ENCODE measurements at places on chromosomes 7 and 10.

GRCh38 chr7:139758388-139758787 is 19.4 kb downstream of the HIPK2 start:
- DNase-seq: no peak

DNA sequence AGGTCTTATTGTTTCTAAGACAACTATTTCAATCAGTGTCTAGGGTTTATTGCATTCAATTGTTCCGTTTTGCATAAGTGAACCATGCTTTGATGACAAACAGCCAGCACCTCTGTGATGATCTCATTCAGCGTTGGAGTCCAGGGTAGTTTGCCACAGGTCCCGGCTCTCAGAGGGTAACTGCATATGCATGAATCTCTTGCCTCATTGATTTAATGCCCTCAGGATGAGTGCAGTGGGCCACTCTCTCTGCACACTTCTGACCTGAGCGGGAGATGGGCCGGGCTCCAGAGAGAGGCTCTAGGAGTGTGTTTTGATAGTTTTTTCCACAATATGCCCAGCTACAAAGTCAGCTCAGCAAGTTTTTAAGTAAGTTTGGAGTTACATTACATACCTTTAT is 83.9 kb downstream of the HECW1 start:
- DNase-seq: no peak

GRCh38 chr7:24715661-24716479 is 41.4 kb downstream of the GSDME start:
- DNase-seq: no peak

DNA sequence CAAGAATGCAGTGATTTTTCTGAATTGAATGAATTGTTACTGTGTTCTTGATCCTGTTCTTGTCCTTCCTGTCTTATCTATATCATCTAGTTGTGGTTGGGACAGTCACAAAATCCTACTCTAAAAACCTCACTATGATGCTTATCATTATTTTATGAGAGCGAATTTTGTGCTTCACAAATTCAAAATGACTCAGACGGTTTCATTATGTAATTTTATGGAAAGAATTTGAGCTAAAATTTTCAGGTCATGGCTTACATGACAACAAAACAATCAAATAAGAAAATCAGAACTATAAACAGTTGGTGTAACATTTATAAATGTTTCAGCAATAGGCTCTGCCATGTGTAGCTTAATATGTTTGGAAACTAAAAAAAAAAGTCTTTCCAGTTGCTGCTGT is 6.9 kb downstream of the PRKAR2B start:
- no peak for DNase-seq

GRCh38 chr10:71547312-71547711 is 150.6 kb downstream of the CDH23 start:
- DNase-seq: no peak

GRCh38 chr10:30724296-30724695 is 94.7 kb upstream of the LYZL2 start:
- no peak for DNase-seq

- DNase-seq: no peak
Observed at GRCh38 chr7:28423112-28423511, 10.8 kb downstream of the CREB5 start.

- no peak for DNase-seq
Observed at GRCh38 chr10:92387289-92387940, 96.4 kb downstream of the MARCHF5 start.

DNA sequence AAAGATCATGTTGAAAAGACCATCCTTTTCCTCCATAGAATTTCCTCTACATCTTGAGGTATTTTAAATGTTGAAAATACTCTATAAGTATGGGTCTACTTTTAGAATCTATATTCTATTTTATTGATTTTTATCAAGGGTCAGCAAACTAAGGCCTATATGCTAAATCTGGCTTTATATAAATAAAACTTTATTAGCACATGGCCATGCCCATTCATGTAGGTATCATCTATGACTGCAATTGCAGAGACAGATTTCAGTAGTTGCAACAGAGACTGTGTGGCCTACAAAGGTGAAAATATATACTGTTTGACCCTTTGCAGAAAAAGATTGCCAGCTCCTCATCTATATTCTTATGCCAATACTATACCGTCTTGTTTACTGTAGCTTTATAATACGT is 72.7 kb downstream of the TAX1BP1 start:
- no peak for DNase-seq

DNA sequence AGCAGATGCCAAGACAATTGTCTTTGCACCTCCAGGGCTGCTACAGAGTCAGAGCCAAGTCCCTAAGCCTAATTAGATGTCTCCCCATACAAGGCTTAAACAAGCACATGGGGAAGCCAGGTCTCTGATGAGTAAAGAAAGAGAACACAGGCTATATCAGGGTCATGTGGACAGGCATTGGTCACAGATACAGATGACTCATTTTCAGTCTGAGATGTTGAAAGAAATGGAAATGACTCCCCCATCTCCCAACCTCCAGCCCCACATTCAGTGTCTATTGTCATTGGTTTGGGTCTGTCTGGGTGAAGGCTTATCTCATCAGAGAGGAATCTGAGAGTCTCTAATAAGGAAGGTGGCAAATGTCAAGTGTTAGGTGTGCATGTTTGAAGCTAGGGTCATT is 290.1 kb upstream of the KIAA1217 start:
- no peak for DNase-seq

DNA sequence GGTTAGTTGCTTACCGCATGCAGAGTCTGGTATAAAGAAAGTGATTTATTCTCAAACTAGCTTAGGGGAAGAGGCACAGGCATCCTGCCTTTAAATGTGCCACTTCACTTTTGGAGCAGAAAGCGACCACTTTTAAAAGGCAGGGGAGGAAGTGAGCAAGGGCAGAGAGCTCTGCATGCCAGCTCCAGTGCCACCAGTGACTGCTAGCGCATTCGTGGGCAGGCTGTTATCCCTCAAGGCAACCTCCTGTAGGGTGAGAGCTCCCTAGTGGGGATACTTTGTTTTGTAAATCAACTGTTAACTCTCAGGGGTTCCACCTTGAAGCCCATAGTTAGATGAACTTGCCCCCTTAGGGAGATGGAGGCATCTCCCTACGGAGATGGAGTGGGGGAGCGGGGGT is 29.4 kb upstream of the GRB10 start:
- DNase-seq: no peak

GRCh38 chr10:86207226-86207625 is 159.4 kb downstream of the GRID1 start:
- no peak for DNase-seq

DNA sequence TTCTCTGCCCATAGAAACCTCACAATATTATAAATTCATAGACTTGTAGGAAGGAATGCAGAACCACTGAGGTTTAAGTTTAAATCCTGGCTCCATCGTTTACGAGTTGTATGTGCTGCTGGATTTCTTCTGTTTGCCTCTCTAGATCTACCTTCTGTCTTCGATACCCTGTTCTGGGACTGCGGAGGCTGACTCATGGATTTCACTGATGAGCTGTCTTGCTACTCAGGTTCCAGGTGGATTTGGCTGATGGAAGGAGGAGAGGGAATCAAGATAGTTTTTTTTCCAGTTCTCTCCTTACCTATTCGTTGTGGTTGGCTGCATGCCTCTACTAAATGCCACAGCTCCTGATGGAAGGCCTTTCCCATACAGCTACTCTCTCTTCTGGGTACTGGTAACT is 375.8 kb downstream of the REEP3 start:
- no peak for DNase-seq

- DNase-seq: no peak
Observed at GRCh38 chr7:98771519-98771918, 98.3 kb downstream of the TMEM130 start.

DNA sequence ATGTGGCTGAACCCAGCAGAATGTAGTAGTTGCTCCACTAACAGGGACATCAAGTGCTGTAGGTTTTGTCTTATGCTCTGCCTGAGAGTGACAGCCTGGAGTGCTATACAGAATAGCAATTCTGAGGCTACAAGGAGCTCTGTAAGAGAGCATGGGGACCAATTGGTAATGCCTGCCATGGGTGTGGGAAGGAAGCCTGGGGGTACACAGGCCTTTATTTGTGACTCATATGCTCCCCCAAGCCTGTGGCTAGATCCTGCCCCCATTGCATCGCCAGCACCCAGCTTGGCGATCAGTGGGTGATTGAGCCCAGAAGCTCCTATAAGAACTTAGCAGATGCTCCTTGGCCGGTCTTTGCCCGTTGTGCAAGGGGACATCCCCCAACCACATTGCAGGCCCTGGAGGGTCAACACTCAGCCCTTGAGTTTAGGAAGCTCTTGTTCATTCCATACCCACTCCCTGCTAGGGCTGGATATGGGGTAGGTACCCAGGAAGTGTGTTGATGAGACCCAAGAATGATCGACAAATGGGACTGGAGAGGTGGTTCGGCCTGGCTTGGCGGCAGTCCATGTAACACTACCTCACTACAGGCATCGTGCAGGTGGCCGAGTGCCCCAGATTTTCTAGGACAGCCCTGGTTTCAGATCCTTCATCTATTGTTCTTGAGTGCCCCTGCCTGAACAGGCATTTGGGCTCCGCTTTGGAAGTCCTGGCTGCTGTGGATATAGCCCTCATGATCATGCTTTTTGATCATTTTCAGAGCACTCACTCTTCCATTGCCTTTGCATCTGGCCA is 37.7 kb downstream of the ZMIZ1 start:
- DNase-seq: no peak

DNA sequence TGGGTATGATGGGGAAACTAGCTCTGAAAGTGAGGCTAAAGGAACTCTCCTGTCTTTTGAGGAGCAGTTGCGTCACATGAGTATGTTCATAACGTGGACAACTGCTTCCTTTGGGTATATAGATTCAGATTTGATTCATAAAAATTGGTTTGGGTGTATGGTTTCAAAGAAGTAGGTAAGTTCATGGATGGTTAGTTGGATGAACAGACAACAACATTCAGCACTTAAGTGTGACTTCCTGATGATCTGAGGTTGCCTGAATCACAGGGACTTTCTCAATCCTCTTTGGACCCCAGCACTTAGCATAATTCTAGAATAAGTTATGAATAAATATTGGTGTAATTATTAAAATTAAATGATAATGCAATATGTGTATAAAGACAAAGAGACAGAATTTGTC is 43.4 kb downstream of the MACC1 start:
- DNase-seq: no peak

DNA sequence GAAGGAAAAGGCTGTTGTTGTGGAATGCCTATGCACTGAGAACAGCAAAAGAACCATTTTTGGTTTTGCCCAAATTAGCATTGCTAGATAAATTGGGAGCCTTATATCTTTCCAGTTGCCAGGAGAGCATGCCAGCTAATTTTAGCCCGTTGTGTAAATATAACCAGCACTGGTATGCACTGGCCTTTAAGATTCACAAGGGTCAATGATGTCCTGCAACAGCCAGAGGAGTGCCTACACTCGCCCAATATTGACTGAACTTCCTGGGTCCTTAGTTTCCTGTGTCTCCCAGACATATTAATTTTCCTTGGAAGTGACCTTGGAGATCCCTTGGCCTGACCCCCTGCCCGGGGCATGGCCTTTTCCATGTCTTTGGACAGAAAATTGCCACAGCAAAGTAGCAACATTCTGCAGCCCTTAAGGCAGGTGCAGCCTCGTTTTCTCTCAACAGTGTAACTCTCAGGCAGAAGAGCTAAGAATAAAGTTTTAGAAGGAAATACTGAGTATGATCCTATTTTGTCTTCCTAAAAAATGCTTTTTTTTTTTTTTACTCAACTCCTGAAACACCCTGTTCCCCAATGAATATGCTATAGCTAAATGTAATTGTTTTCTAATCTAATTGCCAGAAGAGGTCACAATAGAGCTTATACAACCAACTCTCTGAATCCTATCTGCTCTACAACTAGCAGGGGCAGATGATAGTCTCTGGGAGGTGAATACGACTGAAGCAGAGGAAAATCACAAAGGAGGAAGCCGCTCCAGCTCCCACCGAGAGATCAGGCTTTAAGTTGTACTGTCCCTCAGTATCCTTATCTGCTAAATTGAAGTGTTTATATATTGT is 131.9 kb upstream of the PCGF5 start:
- DNase-seq: no peak

DNA sequence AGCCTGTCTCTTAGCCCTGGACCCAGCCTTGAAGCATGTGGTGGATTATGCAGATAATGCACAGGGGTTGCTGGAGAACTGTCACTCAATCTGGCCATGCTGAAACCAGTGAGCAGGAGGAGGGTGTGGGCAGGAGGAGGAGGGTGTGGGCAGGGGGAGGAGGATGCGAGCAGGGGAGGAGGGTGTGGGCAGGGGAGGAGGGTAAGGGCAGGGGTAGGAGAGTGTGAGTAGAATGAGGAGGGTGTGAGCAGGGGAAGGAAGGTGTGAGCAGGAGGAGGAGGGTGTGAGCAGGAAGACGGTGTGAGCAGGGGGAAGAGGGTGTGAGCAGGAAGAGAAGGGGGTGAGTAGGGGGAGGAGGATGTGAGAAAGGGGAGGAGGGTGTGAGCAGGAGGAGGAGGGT is 18.8 kb downstream of the CAMK2B start:
- DNase-seq: no peak

DNA sequence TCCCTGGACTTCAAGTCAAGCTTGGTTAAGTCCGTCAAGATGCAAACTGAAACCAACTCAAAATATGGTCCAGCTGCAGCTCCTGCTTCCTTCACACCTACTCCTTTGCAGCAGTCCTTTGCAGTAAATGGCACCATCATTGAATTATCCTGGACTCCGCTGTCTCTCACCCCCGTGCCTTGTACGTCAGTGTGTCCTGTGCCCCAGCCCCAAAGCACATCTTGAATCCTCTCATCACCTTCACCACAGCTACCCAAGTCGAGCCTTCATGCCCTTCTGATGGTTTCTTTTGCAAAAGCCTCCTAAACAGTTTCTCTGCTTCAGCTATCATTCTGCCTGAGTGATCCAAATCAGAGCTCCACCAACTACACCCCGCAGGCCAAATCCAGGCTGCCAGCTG is 88.4 kb upstream of the LEP start:
- no peak for DNase-seq

DNA sequence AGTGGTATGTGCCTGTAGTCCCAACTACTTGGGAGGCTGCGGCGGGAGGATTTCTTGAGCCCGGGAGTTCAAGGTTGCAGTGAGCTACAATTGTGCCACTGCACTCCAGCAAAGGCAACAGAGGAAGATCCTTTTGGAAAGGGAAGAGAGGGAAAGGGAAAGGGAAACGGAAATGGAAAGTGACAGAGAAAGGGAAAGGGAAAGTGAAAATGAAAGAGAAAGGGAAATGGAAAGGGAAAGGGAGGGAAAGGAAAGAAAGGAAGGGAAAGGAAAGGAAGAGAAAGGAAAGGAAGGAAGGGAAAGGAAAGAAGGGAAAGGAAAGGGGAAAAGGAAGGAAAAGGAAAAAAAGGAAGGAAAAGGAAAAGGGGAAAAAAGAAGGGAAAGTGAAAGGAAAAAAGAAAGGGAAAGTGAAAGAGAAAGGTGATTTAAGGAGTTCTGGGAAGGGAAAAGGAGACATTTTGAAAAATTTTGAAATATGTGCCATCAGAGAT is 2.3 kb upstream of the ZC3HAV1 start:
- DNase-seq: no peak
